T-helper 2 cell treated with Interferon-gamma antibody and Interleukin-4, amounts not matched to agents 5 μg/mL and 100 μg/mL, for 36 hours (primary cell): ENCODE measurements at places on chromosomes 1 and 21.

DNA sequence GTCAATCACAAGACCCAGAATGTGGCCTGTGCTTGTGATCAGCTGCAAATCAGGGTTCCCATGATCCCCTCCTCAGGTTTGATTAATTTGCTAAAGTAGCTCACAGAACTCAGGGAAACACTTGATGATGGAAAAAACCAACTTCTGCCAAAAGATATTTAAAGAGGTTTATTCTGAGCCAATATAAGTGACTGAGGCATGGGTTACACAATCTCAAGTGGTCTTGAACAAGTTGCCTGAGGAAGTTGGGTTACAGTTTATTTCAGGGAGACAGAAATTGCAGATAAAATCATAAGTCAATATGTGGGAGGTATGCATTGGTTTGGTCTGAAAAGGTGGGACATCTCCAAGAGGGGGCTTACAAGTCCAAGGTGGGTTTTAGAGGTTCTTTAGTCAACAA is 243.1 kb downstream of the S1PR1 start:
- DNase-seq = no peak

- no peak for DNase-seq
Observed at GRCh38 chr1:209434631-209435217, 148.8 kb upstream of the CAMK1G start.

- no peak for DNase-seq
Observed at GRCh38 chr1:63937461-63938022, 163.7 kb downstream of the ROR1 start.

GRCh38 chr1:19351873-19352272 is 39.7 kb downstream of the SLC66A1 start:
- no peak for DNase-seq

DNA sequence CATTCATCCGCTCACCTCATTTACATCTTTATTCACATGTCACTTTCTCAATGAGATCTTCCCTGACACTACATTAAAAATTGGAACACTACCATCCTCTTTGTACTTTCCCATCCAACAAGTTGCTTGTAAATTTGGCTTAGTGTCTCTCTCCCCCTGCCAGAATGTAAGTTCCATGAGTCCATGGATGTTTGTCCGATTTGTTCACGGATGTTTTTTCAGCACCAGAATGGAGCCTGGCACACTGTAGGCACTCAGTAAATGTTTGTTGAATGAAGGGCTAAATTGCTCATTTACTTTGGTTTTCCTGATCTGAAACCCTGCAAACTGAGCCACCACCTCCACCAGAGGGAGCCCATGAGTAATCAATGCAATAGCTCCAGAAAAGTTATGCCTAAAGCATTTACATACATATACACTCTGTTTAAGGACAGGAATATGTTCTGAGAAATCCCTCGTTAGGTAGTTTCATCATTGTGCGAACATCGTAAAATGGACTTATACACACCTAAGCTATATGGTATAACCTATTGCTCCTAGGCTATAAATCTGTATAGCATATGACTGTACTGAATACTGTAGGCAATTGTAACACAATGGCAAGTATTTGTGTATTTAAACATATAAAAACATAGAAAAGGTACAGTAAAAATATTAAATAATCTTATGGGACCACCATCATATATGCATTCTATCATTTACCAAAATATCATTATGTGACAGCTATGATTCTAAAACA is 2.8 kb upstream of the EYA3 start:
- DNase-seq = peak; percentile 64

DNA sequence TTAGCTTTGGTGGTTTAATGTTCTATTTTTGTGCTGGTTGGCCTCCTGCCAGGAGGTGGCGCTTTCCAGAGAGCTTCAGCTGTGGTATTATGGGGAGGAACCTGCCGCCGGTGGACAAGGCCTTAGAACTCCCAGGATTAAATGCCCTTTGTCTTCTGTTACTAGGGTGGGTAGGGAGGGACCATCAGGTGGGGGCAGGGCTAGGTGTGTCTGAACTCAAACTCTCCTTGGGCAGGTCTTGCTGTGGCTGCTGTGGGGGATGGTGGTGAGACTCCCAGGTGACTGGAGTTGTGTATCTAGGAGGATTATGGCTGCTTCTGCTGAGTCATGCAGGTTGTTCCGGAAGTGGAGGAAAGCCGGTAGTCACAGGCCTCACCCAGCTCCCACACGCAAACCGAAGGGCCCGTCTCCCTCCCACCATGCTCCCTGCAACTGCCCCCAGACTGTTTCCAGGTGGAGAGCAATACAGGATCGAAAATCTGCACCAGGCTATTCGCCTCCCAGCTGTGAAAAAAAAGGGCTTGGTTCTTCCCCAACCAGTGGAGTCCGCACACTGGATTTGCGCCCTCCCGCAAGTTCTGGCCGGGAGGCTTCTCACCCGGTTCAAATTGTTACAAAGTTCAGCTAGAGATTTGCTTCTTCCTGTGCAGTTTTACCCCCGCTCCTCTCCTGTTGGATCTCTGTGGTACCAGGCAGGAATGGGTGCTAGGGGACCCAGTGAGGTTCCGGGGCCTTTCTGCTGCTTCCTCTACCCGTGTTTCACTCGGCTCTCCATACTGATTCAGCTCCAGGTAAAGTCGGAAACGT is 220.5 kb downstream of the CENPF start:
- DNase-seq = no peak

DNA sequence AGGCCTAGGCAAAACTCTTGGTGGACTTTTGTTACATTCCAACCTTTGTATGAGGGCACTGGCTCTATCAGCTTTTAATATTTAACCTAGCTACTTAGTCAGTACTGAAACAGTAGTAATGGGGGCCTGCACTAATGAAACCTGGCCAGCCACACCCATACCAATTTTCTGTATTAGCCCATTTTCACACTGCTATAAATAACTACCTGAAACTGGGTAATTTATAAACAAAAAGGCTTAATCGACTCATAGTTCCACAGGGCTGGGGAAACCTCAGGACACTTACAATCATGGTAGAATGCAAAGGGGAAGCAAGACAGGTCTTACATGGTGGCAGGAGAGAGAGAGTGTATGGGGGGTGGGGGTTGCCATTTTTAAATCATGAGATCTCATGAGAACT is 245.7 kb upstream of the RGS18 start:
- DNase-seq = no peak

DNA sequence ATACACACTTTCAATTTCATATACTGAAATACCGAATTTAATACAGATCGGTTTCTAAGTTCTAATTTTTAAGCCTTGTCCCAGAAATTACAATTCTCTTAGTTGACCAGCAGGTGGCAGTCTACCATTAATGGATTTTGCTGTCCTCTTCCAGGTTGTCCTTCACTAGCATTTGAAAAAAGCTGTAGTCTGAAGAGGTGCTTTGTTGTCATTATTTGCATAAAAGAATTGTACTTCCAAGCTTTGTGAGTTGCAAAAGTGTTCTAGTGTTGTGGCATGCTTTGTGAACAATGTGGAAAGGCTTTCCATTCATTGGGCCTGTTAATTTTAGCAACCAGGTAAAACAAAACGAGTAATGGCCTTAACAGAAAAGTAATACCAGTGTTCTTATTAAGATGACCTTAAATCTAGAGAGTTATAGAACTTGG is 193.6 kb downstream of the RPS6KC1 start:
- no peak for DNase-seq

GRCh38 chr1:81554108-81554507 is 246.6 kb upstream of the ADGRL2 start:
- no peak for DNase-seq

DNA sequence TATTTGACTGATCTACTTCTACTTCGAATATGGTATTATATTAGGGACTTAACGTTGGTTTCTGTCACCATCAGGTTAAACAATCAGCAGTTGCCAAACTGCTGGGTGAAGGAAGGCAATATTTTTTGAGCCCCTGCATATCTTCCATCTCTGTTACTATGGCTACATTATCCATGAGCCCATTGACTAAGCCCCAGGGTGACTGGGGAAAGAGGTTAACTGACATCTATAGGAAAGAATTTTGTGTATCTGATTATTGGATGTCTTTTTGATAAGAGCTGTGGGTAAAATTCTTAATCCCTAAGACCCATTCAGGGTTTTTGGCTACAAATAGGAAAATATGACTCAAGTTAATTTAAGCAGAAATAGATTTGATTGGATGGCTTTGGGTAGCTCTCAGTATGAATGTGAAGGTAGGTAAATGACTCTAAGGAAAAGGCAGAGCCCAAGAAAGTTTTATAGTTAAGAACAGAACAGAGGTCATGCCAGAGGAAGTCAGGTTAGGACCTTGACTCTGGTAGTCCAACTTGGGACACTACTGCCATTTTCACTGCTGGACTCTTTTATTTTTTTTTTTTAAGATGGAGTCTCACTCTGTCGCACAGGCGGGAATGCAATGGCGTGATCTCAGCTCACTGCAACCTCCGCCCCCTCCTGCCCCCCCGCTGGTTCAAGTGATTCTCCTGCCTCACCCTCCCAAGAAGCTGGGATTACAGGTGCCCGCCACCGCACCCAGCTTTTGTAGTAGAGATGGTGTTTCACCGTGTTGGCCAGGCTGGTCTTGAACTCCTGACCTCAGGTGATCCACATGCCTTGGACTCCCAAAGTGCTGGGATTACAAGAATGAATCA is 8.9 kb upstream of the XPR1 start:
- DNase-seq = no peak

GRCh38 chr1:118122234-118123004 is 62.6 kb downstream of the SPAG17 start:
- no peak for DNase-seq

- no peak for DNase-seq
Observed at GRCh38 chr1:221170171-221170570, 290.9 kb downstream of the HLX start.

GRCh38 chr1:217493290-217493689 is 137.6 kb downstream of the GPATCH2 start:
- no peak for DNase-seq

DNA sequence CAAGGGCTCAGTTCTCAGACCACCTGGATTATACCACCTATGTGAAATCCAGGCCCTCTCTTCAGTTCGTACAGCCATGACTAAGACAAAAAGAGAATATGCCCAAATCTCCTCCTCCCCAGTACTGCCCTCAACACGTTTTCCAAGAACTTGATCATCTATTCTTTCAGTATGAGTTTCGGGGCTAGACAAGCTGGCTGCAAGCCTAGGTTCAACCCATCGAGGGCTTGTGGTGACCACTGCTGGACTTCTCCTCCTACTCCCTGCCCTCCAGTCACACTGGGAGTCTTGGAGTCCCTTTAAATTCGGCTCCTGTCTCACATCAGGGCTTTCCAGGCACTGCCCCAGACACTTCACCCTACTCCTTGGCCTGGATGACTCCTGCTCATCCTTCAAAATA is 352.3 kb downstream of the KCNH1 start:
- no peak for DNase-seq

- no peak for DNase-seq
Observed at GRCh38 chr1:2968471-2968881, 52.8 kb upstream of the ACTRT2 start.

GRCh38 chr1:202374099-202374498 is 25.6 kb downstream of the PPP1R12B start:
- no peak for DNase-seq

DNA sequence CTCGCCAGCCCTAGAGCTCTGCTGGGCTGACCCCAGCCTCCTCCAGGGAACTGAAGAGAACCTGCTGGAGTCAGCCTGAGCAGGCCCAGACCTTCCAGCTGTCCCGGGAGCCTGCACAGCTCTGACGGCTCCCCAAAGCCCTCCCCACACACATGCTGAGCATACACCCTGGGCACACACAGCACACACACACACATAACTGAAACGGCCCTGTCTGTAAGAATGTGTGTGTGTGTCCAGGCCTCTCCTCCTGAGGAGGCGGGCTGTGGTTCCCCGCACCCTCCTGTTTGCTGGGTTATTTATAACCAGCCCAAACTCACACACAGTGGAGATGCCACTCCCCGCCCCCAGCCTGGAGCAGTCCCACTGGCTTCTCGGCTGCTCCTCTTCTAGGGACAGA is 20.2 kb downstream of the SDC3 start:
- DNase-seq = no peak

DNA sequence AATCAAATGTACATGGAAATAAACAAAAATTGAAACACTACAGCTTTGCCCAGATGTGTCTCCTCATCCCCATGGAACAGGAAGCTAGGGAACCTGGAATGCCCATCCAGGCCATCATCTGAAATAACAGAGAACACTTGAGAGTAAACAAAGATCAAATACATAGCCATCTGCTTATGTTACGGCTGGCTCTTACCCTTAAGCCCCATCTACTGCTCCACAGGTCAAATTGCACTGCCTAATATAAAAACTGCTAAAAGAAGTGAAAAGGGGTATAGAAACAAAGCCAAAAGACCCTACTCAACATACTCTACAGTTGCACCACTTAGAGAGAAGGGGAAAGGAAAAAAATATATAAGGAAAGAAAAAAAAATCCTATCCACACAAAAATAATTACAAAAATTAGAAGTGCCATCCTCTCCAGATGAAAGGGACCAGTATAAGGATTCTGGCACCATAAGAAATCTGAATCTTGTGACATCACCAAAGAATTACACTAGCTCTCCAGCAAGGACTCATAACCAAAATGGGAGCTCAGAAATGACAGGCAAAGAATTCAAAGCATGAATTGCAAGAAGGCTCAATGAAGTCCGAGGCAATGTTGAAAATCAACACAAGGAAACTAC is 26.9 kb downstream of the OR6Y1 start:
- no peak for DNase-seq

DNA sequence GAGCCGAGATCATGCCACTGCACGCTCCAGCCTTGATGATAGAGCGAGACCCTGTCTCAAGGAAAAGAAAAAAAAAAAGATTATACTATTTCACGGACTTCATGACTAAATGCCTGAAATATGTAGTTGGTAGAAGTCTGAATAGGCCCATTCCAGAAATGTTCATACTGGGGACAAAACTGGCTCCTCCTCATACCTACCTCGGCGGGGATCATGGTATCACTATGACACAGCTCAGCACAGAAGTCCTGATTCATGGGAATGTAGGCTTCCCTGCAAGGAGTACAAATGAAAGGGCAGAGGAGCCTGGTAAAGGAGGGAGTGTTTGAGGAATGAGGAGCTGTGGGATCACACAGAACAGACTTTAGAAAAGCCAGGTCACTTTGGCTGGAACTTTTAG is 5.0 kb downstream of the SPATA46 start:
- DNase-seq = no peak

DNA sequence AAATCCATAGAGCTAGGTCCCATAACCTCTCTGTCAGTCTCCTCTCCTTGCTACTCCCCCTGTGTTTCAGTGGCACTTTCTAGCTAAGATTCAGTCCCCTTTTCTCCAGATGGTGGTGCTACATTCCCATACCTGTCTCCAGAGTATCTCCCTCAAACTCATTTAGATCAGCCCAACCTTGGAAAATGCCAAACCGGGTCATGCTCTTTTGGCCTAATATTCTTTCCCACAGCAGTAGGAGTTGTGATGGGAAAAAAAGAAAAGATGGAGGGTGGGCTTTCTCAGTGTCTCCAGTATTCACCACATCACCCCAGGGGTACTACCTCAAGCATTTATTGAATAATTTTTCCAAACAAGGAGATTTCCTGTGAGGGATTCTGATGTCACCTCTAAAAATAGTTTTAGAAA is 3.2 kb upstream of the RXFP4 start:
- DNase-seq = no peak

GRCh38 chr1:71738256-71738655 is 544.1 kb downstream of the NEGR1 start:
- no peak for DNase-seq
